ENCODE measurements at places on chromosomes 5 and 9. TPM values are rescaled to one million over a fixed set of nuclear protein-coding genes. Genes with fewer than 3 reads are reported as not detected.

DNA sequence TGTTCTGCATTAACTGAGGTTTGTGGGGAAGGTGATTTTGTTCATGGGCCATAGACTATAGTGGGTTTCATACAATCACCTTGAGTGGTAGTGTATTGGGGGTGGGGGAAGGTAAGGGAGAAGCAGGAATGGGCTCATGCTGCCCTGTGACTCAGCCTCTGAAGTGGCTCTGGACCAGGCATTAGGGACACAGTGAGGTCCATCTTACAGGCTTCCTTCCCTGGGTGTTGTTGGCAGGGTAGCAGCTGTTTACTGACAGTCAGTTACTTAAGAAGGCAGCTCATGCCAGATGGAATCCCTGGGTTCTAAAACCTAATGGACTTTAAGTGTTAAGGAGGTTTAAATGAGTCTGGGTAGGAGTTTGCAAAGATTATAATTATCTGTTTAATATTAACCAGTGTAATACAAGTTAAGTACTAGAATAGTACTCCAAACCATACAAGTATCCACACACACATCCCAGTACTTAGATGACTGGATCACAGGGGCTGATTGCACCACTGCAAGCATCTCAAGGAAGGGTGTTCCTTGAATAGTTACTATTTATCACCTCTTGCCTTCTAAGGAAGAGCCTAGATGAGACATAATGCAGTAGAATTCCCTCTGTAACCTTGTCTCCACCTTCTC is 59.3 kb downstream of the CAST start:
- no peak for DNase-seq

The CKMT2 gene
- 4.3 TPM for total RNA-seq

DNA sequence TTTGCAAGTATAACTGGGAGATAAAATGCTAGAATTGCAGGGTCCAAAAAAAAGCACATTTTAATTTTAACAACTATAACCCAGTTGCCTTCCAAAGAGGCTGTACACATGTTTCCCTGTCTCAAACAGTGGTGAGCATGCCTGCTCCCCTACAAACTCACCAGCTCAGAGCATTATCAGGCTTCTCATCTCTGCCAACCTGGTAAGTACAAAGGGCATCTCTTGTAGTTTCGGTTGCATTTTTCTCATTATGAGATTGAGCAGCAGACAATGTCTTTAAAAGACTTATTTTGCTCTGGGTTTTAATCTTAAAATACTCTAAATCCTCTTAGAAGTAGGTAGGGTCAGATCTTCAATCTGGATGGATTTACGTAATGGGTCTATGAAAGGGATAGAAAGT is 107.1 kb upstream of the MSX2 start:
- DNase-seq: no peak

- DNase-seq: no peak
Observed at GRCh38 chr9:35822926-35823325, 5.6 kb downstream of the FAM221B start.
